Esophagus muscularis mucosa (tissue), 4 donors: ENCODE measurements at places on chromosomes 2 and 18. TPM values are rescaled to one million over a fixed set of nuclear protein-coding genes. Genes with fewer than 3 reads are reported as not detected.

The EPB41L3 gene
- total RNA-seq: 60.6 TPM

The CROCC2 gene
- total RNA-seq: not detected

The PSMA8 gene
- total RNA-seq: not detected

The RAB10 gene
- 91.0 TPM for total RNA-seq

The TIA1 gene
- 41.1 TPM for total RNA-seq

The PSMG2 gene
- 64.1 TPM for total RNA-seq

The FBXO48 gene
- 0.83 TPM for total RNA-seq

The ORC2 gene
- total RNA-seq: 15.0 TPM

The CRYGD gene
- total RNA-seq: not detected

The IL36A gene
- not detected for total RNA-seq

The LRRC30 gene
- not detected for total RNA-seq

The GREB1L gene
- total RNA-seq: 16.0 TPM

The LRP2 gene
- not detected for total RNA-seq
